ENCODE measurements at places on chromosomes 1 and 21. TPM values are rescaled to one million over a fixed set of nuclear protein-coding genes. Genes with fewer than 3 reads are reported as not detected.

Gene PAQR6
- 0.19 TPM for total RNA-seq

Gene AVPR1B
- total RNA-seq, result 0.05 TPM

Gene ZFP69B
- total RNA-seq, result 1.2 TPM

Gene IL6R
- 25.2 TPM for total RNA-seq

Gene NTNG1
- total RNA-seq, result 0.05 TPM

Gene KPRP
- not detected for total RNA-seq

Measured in dermis blood vessel endothelial cell (primary cell).